ENCODE measurements at places on chromosomes 6 and 20.

DNA sequence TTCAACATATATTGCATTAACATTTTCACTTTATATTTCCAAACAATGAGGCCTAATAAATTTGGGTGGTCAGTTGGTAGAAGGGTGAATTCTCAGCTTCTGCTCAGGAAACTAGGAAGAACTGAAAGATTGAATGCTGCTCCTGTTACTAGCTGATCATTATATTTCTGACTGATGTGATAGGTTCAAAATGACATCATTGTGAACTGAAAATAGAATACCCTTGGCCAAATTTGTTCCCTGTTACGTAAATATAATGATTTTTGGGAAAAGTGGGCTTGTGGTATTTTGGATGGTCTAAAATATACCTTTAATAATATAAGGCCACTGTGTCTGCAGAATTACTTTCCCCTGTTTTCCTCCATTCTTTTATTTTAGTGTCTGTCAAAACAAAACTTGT, 2.8 kb downstream of the UST start:
- DNase-seq = no peak

DNA sequence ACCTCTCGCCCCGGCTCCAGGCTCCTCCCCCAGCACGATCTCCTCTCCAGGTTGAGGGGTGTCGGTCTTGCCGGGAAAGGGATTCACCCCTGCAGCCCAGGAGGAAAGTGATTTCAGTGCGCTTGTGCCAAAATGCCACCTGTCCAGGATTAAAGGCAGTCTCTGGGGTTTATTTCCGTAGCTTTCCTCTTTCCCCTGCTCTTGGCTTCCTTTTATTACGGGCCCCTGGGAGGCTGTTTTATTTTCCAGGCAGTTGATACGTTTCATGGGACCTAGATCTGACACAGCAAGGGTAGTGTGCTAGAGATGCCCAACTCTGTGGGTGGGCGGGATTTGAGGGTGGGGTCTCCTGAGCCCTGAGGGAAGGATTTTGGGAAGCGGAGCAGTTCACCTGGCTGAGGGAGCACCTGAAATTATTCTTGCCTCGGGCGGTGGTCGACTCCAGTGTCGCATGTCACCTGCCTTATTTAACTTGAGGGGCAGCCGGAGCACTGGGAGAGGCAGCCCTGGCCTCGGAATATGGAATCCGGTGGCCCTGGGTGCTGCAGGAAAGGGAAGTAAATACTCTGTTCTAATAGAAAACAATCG, 9.5 kb upstream of the NKX2-2 start:
- DNase-seq = no peak

GRCh38 chr20:58377766-58378401, 11.1 kb upstream of the VAPB start:
- DNase-seq = no peak

DNA sequence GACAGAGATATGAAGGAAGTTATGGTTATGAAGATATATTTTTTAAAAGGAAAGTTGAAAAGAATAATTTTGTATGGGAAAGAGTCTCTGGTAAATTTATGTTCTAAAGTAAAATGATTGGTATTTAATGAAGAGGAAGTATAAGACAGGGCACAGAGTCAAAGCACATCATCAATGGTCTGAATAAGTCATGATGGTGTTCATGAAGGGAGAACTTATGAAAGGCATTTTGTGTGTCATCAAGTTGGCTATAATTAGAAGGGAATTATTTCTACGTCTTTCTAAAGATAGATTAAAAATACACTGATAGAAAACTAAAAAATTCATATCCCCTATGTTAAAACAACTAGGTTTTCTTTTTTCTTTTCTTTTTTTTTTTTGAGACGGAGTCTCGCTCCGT, 21.4 kb upstream of the SNAI1 start:
- DNase-seq = no peak

DNA sequence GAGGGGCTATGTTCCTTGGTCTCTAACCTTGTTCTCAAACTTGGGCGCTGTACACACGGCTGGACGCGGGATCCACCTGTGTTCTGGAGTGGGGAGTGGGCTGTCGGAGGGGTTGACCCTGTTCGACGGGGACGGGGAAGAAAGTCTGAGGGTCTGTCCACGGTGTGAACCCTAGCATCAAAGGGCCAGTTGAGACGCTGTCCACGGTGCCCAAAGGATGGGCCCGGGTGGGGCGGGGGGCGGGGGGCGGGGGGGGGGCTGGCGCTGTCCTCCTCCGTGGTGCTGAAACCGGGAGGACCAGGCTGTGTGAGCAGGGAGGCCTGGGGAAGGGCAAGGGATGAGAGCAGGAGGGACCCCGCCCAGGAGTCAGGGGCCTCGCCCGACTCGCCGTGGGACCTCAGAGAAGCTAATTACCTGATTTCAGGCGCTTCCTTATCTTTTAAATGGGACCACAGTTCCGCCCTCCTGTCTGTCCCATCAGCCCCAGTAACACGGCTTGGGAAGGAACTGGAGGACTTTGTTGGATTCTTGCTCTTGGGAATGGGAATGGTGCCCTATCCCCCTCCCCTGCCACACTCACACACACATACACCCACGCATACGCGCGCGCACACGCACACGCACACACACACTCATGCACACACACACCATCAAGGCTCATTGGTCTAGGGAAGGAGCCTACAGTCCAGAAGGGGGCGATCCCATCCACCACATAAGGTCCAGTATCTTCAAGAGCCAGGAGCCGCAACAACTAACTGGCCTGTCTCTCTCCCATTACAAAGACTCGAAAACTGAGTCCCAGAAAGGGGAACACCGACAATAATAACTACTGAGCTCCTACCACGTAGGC, 1.0 kb upstream of the VSTM2L start:
- peak; percentile 79 for DNase-seq

- no peak for DNase-seq
Measured at GRCh38 chr20:32397567-32398084, 39.5 kb downstream of the ASXL1 start.

- no peak for DNase-seq
Measured at GRCh38 chr6:154012852-154013251, 26.2 kb upstream of the OPRM1 start.

- no peak for DNase-seq
Measured at GRCh38 chr20:63919130-63919529, 24.2 kb downstream of the DNAJC5 start.

DNA sequence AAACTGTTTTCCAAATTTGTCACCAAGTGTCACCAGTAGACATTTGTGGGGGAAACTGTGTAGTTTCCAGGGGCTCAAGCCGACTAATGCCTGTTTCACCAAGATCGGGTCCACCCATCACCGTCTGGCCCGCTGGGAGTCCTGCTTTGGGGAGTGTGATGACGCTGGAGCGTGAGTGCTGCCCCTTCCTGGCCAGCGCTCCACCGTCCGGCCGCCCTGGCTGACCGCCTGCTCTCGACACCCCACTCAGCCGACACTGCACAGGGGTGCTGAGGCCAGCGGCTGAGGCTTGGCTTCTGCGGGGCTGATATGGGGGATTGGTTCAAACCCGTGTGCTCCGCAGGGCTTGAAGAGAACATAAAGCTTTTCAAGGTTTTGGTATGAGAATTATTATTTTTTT, 160.1 kb downstream of the SMOC2 start:
- DNase-seq = no peak

DNA sequence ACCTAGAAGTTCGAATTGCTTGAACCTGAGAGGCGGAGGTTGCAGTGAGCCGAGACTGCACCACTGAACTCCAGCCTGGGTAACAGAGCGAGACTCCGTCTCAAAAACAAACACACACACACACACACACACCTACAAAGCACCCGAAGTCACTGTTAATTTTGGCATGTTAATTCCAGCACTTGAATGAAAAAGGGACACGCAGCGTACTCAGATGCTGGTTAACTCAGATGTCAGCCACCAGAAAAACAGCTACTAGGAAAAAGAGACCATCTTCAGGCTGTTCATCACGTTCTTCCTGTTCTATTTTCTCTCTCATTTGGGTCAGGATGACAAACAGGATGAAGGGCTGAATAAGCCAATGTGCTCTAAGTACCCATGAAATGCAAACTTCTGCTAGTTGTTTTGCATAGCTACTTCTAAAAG, 46.9 kb downstream of the BLOC1S5 start:
- DNase-seq = no peak

DNA sequence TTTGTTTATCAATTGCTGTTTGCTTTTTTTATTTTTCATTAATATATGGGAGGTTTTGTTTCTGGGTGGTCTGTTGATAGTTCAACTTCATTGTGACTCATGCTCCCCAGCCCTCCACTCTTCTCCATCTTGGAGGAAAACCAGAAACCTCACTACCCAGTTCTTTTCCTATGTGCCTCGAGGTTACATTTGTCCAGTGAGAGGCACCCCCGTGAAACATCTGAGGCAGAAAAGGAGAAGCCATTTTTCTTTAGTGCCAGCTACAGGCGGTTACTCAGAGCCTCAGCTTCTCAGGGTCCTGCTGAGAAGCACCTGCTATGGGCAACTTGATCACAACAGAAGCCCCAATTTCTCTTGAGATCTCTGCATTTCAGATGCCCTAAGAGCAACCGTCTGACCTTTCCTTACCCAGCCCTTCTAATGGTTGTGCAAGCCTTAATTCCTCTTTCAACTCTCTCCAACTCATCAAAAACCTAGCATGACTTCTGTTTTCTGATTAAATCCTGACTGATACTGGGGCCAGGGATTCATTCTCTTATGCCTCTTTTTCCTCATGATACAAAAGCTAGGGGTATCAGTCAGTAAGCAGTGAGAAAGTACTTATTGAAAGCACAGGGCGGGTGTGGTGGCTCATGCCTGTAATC, 144.6 kb downstream of the ELOVL4 start:
- no peak for DNase-seq

GRCh38 chr20:13953227-13953626, 37.2 kb downstream of the SEL1L2 start:
- DNase-seq = no peak

DNA sequence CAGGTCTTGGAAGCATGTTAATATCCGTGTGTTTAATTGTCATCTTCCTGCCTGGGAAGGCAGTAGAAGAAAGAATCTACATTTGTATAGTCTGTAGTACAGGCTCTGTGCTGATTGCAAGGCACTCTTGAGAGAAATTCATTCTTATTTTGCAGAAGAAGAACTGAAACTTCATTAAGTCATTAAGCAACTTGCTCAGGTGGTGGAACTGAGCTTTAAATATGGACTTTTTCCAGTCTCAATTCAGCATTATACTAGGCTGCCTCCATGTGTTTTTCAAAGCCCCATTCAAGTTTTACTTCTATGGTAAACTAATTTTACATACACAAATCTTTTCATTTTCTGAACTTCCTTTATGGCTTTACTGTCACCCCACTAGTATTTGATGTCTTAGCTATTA, 18.7 kb downstream of the ZNF451 start:
- no peak for DNase-seq

DNA sequence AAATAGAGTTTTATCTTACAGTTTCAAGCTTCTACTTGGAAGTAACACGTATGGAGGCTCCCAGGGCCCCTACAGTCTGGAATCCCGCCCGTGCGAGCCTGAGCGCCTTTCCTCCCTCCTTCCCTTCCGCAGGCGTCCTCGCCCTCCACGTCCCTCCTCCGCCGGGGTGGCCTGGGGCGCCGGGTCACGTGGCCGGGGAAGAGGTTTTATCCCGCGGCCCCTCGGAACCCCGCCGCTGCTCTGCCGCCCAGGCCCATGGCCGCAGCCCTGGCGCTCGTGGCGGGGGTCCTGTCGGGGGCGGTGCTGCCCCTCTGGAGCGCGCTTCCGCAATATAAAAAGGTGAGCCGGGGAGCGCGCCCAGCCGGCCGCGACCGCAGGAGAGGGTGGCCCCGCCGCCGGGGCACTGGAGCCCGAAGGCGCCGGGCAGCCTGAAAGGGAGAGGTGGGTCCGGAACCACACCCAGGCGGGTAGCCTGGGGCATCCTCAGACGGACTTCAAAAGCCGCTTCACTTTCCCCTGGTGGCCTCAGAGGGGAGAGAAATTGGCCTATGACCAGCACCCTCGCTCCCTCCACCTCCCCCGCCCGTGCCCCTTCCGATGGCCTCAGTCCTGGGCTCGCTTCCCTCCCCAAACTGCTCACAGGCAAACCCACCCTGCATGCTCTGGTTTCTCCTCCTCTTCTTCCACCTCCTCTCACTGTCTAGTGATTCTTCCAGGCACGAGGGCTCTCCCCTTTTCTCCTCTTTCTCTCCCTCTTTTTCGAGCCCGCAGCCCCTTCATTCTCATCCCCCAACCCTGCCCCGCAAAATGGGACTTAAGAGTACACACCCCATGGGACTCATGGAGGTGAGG, at the start of gene CLPSL2:
TSS of gene CLPSL2 (plus strand) at position 235 of the 852 bp plus-strand sequence. CDS start at position 256, 21 bp downstream.
- DNase-seq = no peak

- no peak for DNase-seq
Measured at GRCh38 chr6:129748901-129749748, 39.1 kb upstream of the ARHGAP18 start.

DNA sequence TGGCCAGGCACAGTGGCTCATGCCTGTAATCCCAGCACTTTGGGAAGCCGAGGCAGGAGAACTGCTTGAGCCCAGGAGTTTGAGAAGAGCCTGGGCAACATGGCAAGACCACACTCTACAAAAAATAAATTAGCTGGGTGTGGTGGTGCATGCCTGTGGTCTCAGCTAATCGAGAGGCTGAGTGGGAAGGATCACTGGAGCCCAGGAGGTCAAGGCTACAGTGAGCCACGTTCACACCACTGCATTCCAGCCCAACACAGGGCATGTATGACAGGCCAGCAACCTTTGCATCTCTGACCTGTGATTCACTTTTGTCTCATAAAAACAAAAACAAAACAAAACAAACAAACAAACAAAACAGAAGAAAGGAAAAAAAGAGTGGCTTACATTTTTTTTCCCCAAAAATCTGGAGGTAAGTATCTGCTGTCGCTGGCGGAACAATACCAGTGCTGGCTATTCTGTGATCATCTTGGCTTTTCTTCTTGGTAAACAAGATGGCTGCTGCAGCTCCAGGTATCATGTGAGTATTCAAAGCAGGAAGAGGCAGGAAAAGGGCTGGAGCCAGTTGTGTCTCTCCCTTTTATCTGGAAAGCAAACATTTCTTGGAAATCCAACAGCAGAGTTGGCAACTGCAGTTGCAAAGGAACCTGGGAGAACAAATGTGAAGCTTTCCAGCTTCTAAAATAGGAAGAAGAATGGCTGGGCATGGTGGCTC, 40.4 kb upstream of the ZMYND8 start:
- DNase-seq = peak; percentile 65

DNA sequence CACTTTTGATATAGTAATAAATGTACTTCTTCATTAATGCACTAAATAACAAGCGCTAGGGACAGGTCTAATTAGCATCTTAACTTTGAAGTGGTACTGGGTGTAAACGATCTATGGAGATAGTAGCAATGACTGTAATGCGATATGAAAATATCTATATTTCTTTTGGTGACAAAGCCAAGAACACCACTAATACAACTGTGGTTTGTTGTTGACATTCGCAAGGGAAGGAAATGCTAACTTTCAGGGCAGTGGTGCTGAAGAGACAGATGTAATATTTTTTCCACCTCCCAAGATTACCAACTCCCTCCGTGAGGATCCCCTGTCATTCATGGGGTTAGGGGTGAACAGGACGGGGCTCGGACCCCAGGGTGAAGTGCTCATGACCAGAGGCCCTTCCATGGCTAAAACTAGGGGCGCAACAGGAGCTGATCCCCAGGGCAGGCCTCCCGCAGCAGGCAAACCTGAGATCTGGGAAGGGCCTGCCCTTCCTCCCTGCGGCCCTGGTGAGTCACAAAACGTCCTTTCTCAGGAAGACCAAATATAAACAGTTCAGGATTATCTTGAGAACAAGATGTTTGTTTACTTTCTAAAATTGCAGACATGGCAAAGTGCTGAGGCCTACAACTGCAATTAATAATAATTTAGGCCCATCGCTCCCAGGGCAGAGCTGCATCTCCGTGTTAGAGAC, 65.0 kb upstream of the TOX2 start:
- DNase-seq = no peak

All from NCI-H2029 treated with DMSO at 0.1 percent for 48 hours (cell line).